Suppressor macrophage treated with lipopolysaccharide for 4 hours (primary cell): ENCODE measurements at places on chromosomes 11 and 22.
A peak's percentile ranks its signal among the peaks of the same experiment; 100 is the strongest.

DNA sequence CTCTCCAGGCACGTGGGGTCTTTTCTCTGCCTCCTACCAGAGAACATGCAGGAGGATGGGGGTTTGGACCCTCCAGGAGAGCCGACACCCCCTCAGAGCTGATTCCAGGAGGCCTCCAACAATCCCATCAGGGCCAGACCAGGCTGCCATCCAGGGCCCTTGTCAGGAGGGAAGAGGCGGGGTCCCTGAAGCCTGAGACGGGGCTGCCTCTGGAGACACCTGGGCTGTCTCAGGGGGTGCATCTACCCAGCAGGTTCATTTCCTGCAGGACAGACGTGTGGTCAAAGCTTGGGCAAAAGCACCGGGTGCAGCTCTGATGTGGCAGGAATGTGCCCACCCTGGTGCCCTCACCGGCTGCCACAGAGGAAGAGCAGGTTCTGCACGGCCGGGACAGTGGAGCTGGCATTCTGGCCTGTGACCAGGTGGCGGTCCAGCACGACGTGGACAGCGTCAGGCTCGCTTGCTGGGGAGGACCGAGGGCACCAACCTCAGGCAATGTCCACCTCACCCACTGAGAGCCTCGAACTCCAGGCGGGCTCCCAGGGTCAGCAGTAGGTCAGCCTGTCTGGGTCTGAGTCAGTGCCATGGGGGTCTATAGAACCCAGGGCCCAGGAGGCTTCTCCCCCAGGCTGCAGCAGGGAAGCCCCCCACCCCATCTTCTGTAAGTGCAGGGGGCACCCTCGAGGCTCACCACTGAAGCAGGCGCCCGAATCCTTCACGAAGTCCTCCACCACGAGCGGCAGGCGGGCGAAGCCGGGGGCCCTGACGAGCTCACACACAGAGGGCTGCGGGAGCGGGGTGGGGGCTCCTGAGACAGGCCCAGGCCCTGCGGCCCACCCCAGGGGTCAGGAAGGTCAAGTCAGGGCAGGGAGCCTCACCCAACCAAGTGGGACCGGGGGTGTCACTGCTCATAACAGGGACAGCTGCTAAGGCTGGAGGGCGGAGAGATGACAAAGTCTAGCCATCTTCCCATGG is 6.4 kb downstream of the GATD1 start:
- DNase-seq: no peak

DNA sequence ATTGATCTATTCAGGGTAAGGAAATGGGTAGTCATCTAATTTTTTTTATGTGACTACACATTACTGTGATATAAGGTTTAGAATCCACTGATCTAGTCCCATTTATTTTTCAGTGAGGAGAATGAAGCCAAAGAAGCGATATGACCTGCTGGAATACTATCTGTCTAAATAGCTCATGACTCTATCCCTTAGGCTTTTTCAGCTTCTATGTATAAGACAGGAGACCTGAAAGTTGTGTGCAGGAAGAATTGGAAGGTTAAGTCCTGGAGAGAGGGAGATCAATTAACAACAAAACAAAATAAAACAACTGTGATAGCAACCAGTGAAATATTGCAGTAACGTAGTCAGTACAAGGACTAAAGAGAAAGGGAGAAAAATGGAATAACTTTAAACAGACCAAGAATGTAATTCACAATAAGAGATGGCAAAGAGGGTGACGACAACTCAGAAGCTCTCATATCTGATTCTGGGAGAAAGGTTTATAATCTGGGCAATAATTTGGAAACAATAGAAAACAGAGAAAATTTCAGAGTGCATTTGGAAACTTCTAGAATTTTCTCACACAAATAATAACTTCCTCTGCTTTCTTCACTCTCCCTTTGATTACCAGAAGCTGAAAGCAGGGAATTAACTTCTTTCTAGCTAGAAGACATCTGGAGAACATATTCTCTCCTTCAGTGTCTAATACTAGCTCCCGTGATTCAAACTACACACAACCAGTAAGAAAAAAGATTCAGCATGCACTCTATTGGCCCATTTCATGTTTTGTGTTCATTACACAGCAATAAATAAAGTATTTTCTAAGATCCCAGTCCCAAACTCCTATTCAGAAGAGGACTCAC is 19.2 kb upstream of the CASP12 start:
- no peak for DNase-seq

DNA sequence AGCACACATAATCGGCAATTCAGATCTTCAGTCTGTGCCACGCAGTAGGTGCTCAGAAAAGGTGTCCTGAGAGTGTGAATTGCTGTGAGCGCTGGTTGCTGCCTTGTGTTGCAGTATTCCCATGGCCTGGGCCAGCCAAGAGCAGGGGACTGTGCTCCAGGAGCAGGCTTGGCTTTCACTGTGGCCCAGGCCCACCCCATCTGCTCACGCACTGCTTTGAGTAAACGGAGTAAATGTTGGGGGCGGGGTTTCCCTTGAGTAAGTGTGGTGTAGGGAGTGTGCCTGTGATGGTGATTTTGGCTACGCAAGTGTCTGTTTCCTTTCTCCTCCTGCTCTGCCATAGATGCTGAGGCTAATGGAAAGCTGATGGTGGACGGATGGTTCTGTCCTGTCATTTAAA is 2.3 kb downstream of the CTTN start:
- no peak for DNase-seq

GRCh38 chr11:18677560-18677959 is 21.0 kb upstream of the TMEM86A start:
- no peak for DNase-seq

- DNase-seq: no peak
Measured at GRCh38 chr11:116344601-116345000, 428.2 kb downstream of the BUD13 start.

DNA sequence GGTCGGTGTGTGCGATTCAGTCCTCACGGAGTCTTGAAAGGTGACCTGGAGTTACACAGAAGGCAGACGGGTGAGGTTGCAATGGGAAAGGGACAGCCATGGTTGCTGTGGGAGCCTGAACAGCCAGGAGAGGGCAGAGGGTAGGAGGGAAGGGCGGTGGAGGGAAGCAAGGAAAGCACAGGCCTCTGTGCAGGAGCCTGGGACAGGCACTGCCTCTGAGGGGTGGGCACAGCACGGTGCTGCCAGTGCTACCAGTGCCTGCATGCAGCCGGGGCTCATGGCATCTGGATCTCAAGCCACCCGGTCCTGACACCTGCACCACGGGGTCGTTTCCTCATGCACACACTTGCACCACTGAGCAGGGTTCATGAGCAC is 401.0 kb downstream of the TBC1D22A start:
- DNase-seq: no peak

DNA sequence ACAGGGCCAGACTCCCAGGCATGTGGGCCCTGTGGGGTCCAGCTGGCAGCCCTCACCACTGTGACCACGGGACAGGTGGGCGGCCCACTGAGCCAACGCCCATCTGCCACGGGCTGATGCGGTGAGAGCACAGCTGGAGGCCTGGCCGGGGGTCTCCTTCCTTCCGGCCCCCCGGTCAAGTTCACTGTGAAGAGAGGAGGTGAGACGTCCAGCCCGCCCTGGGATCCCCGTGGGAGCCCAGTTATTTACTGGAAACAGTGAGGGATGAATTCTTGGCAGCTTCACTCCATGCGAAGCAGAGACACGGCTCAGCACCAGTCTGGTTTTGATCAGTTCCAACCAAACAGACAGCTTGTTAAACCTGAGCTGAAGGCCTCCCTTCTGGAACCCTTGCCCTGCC is 38.7 kb downstream of the WNT11 start:
- DNase-seq: no peak

DNA sequence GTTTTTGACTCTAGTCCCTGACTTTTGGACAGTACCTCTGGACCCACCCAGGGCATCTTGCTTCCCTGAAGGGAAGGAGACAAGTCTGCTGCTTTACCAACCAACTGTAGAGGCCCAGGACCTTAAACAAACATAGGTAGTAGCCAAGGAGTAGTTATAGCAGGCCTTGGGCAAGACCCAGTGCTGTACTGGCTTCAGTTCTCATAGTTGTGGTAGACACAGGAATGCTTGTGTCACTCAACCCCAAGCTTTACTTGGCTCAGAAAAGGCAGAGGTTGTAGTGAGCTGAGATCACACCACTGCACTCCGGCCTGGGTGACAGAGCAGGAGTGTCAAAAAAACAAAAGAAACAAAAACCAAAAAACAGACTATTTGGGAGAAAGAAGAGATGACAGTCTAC is 21.3 kb upstream of the OR52M1 start:
- DNase-seq: no peak

DNA sequence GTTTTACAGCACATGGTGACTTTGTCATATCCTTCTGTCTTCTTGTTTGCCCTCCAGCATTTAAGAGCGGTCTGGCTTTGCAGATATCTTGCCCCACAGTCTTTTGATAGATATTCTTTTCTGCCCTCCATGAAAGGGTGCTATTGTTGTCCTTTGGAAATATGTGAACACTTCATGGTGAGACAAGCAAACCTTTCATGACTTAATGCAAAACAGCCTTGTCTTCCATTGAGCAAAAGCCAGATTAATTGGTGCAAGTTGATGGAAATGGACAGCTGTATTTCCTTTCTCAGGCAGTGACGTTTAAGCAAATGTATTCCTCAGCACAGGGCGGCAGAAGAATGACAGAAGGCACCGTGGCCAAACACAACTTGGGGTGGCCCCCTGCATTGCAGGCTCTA is 4.4 kb downstream of the DCPS start:
- DNase-seq: no peak

DNA sequence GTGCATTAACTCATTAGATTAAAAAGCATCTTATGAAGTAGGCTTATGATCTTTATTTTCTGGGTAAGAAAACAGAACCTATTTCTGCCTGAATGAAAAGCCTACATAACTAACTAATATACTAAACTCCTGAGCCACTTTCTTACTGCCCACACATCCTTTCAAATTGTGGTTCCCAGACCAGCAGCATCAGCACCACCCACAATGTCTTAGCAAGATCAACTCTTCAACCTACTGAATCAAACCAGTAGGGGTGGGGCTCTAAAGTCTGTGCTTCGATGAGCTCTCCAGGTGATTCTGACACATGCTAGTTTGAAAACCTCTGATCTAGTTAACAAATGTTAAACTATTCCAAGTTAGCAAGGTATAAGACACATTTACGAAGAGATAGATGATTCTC is 462.4 kb downstream of the DLG2 start:
- DNase-seq: no peak

DNA sequence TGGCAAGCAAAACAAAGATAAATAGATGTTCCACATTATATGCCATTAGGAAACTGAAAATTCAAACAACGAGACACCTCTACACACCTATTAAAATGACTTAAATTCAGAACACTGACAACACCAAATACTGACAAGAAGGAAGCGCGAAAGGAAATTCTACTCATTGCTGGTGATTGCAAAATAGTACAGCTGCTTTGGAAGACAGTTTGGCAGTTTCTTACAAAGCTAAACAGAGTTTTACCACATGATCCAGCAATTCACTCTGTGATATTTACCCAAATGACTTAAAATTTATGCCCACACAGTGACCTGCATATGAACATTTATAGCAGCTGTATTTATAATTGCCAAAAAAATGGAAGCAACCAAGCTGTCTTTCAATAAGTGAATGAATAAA is 232.6 kb downstream of the CASP12 start:
- DNase-seq: peak; percentile 35

GRCh38 chr11:114563077-114563476 is 3.4 kb upstream of the NXPE1 start:
- DNase-seq: no peak

GRCh38 chr11:104997288-104997687 is 25.7 kb downstream of the CASP5 start:
- DNase-seq: no peak

DNA sequence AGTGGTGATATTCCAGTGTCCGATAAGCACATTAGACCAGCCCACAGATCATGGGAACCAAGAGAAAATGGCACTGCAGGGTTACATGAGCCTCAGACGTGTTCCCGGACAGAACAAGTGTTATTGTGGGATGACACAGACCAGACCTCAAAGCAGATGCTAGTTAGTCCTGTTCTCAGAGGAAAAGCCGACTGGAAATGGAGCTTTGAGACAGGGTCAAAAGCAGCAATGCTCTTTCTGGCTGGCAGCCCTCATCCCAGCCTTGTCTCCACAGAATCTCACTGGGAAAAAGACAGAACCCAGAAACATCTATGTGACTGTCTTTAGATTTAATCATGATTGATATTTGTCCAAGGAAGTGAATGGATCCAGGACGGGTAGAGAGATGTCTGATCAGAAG is 506.8 kb downstream of the INSC start:
- no peak for DNase-seq

DNA sequence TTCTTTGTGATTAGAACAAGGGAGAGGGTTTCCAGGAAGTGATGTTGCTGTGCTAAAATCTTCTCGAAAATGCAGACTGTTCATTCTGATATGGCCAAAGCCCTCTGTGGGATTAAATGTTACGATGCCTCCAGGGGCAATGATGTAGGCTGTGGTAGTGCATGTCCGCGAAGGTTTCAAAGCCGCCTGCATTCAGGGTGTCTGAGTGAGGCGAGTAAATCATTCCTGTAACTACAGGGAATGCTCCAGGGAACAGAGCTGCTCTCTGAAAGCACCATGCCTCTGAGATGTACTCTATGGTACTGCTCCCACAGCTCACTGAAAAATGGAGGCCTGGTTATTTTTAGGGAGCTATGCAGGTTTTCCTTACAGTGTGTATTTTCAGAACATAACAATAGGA is 21.2 kb downstream of the PDGFD start:
- DNase-seq: no peak

DNA sequence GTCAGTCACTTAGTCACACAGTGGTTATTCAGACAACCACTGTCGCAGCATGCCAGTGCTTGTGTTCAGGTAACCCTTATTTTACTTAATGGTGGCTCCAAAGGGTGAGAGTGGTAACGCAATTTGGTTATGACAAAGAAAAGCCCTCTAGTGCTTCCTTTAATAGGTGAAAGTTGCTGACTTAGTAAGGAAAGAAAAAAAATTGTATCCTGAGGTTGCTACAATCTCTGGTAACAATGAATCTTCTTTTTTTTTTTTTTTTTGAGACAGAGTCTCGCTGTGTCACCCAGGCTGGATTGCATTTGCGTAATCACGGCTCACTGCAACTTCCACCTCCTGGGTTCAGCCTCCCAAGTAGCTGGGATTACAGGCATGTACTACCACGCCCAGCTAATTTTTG is 64.5 kb downstream of the C11orf91 start:
- peak; percentile 65 for DNase-seq

GRCh38 chr11:106161775-106162634 is 84.5 kb downstream of the AASDHPPT start:
- DNase-seq: no peak
